Erythroblast (primary cell): ENCODE measurements at places on chromosomes 5 and 9.

- DNase-seq: no peak
Measured at GRCh38 chr9:87346061-87346665, 151.5 kb upstream of the DAPK1 start.

GRCh38 chr9:129880654-129881546 is 45.6 kb downstream of the USP20 start:
- no peak for DNase-seq

DNA sequence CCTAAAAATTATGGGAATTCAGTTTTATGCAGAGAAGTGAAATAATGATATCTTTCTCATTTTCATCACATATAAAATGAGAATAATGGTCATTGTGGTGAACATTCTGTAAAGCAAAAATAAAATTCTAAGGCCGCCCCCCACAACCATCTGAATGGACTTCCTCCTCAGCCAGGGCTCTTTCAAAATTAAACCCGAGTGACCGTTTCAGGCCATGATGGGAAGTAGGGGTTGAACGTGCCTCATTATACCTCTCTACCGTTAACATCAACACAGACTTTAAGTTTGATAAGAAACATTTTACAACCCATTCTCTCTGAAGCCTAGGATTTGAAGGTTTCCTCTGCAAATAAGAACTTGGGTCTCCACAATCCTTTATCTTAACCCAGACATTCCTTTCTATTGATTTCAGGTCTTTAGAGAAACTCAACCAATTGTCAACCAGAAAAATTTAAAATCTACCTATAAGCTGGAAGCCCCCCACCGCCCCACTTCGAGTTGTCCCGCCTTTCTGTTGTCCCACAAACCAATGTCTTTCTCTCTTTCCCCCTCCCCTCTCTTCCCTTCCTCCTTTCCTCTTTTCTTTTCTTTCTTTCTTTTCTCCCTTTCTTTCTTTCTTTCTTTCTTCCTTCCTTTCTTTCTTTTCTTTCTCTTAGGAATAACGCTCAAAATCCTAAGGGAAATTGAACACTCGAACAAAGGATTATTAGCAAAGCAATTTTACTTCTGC is 1.7 kb upstream of the TMCO6 start:
- no peak for DNase-seq

GRCh38 chr5:88269222-88269771 is 652 bp upstream of the TMEM161B start:
- DNase-seq: peak; percentile 57

DNA sequence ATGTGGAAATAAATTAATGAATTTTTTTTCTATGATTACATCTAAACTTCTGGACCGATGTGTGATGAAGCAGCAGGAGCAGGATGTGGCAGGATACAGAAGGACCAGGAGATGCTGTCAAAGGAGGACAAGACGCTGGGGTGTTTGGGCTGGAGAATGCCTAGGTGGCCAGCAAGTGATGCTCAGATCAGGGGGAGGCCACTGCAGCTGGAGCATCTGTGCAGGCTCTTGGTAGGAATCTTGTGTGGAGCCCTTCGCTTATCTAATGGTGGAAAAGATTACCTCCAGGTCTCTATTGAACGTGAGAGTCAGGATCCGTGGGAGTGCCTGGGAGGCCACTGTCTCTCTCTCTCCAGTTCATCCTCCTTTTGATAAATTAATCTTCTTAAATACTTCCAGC is 79.8 kb downstream of the MRPL36 start:
- no peak for DNase-seq

DNA sequence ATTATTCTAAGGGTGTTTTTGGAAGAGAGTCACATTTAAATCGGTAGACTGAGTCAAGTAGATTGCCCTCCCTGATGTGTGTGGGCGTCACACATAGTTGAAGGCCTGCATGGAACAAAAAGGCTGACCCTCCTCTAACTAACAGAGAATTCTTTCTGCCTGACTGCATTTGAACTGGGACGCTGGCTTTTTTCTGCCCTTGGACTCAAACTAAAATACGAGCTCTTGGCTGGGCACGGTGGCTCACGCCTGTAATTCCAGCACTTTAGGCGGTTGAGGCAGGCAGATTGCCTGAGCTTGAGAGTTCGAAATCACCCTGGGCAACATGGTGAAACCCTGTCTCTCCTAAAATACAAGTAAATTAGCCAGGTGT is 209.4 kb downstream of the MAN2A1 start:
- DNase-seq: no peak

GRCh38 chr5:68336200-68336599 is 120.6 kb downstream of the PIK3R1 start:
- peak; percentile 72 for DNase-seq

DNA sequence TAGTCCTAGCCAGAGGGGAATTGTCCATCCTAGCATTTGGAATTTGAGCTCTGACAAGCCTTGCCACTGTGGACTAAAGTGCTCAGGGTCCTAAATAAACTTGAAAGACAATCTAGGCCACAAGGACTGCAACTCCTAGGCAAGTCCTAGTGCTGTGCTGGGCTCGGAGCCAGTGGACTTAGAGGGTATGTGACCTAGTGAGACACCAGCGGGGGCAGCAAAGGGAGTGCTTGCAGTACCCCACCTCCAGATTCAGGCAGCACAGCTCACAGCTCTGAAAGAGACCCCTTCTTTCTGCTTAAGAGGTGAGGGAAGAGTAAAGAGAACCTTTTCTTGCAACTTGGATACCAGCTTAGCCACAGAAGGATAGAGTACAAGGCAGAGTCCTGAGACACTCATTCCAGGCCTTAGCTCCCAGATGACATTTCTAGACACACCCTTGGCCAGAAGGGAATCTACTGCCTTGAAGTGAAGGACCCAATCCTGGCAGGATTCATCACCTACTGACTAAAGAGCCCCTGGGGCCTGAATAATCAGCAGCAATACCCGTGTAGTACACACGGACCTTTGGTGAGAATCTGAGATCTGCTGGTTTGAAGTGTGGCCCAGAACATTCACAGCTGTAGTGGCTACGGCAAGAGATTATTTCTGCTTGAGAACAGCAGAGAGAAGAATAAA is 164.6 kb downstream of the CCDC171 start:
- no peak for DNase-seq

- DNase-seq: no peak
Measured at GRCh38 chr5:168238463-168238862, 53.0 kb upstream of the WWC1 start.
